ENCODE measurements at places on chromosomes 13 and 19.
A peak's percentile ranks its signal among the peaks of the same experiment; 100 is the strongest.

GRCh38 chr19:44677019-44677811 is 5.9 kb downstream of the CEACAM19 start:
- no peak for DNase-seq

DNA sequence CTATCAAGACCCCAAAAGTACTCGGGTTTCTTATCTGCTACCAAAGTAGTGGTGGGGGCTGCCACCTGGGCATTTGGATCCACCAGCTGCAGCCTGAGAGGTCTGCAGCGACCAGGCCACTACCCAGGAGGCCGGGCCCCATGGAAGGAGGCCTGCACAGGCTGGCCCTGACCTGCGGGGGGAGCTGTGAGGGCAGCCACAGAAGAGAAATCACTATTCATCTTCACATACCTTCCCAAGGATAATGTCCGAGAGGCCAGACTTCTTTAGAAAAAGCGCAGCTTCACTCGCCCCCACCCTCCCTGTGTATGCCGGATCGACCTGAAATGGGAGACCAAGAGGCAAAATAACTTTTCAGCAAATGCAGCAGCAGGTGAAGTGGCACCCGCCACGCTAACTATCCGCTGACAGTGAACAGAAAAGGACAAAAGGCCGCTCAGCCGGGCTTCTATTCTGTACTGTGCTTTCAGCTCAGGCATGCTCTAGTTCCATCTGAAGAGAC is 30.1 kb downstream of the EPS15L1 start:
- DNase-seq: no peak

GRCh38 chr19:35740108-35740422 is 2.2 kb downstream of the IGFLR1 start:
- DNase-seq: no peak

- DNase-seq: no peak
Observed at GRCh38 chr13:107251341-107251740, 683.4 kb upstream of the ARGLU1 start.

- no peak for DNase-seq
Observed at GRCh38 chr19:18433735-18434398, 4.1 kb downstream of the ISYNA1 start.

- no peak for DNase-seq
Observed at GRCh38 chr13:70183041-70183440, 74.8 kb upstream of the KLHL1 start.

DNA sequence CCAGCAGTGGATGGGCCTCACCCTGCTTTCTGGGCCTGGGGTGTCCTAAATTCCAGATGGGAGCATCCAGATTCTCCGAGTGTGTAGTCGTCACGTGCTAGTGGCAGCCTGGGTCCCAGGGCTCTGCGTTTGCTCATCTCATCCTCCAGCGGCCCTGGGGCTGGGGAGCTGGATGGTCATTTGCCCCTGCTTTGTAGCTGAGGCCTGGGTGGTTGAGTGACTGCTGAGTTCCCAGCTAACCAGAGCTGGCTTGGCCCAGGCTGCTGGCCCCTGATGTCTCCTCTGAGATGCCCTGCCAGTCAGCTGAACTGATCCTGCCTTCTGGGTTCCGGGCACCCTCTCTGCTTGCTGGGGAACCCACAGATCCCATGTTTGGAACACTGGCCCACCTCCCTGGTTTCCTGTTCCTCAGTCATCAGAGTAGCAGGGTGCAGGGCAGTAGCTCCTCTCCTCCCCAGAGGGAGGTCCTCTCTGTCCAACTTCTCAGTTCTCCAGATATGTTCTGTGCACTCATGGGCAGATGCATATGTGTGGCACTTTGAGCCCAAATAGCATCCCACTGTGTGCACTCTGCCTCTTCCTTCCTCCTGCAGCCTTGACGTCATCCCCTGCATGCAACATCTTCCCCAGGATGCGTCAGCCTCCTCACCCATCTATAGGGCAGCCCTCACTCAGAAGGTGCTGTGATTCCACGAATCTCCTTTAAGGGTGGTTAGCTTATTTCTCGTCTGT is 22.4 kb upstream of the CRTC1 start:
- no peak for DNase-seq

- DNase-seq: no peak
Observed at GRCh38 chr13:92745258-92745657, 481.3 kb upstream of the GPC6 start.

DNA sequence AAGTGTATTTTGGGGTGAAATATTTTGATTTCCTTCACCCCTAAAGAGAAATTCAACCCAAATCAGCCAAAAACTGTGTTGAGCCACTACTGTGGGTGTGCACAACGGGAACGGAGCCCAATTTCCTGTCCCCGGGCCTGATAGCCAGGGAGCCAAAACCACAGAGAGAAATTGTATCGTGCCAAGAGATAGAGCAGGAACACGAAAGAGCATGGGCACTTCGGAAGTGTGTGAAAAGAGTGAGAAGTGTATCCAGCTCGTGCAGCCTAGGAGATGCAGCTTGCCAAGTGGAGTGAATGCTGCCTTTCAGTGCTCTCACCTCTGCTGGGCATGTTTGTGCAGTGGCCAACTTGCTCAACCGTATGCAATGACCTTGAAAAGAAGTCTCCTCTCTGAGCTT is 19.4 kb upstream of the PLEKHF1 start:
- peak; percentile 44 for DNase-seq

DNA sequence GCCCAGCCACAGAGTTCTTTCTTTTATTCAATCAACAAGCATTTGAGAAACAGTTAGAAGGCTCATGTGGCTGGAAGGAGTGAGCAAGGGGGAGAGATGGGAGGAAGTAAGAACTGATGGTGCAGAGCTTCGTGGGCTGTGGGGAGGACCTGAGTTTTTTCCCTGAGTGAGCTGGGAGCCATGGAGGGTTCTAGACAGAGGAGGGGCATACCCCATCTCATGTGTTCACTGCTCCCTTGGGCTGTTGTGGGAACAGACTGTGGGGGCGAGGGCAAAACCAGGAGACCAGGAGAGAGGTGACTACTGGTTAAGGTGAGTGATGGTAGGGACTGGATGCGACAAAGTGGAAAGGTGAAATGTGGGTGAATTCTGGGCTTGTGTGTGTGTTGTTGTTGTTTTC is 2.4 kb upstream of the PKN1 start:
- no peak for DNase-seq

- DNase-seq: no peak
Observed at GRCh38 chr13:51083706-51084105, 27.4 kb downstream of the C13orf42 start.

Data from prostate gland (tissue), 2 donors.